NCI-H226 (cell line): ENCODE measurements at places on chromosomes 3 and 15.
A peak's percentile ranks its signal among the peaks of the same experiment; 100 is the strongest.

DNA sequence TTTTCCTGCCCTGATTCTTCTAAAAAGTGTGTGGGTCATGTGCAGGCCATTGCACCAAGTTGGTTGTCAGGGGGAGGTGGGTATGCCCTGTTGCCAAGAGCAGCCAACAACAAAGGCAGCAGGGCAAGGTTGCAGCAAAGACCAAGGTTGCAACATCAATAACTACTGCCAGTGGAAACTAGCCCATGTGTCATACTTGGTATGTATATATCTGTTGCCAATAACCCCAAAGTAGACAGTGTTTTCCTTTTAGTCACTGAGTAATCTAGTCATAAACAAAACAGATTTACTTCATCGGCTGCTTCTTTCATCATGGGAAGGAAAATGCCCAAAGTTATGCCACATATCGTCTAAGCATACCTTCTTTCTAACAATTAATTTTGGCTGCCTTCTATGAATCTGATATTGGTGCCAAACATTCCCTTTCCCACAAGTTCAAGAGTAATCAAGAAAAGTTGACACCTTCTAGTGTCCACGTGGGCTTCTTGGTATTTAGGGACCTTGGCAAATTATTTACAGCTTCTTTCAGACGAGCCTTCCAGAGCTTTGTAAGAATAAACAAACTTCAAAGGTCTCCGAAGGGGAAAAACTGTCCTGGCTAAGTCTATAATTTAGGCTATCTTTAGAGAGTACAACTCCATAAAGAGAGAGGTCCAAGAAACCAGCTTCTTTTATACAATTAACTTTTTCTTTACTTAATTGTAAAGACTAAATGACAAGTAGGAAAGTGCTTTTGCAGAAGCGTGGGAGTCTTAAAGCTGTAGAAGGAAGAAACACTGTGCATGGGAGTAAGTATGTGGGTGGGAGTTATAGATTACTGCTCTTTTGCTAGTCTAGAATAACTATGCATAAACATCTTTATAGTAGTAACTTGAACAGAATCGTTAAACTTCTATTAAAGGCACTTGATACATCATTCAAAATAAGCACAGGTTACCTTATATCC, 10.0 kb upstream of the MBNL1 start:
- DNase-seq = peak; percentile 97

DNA sequence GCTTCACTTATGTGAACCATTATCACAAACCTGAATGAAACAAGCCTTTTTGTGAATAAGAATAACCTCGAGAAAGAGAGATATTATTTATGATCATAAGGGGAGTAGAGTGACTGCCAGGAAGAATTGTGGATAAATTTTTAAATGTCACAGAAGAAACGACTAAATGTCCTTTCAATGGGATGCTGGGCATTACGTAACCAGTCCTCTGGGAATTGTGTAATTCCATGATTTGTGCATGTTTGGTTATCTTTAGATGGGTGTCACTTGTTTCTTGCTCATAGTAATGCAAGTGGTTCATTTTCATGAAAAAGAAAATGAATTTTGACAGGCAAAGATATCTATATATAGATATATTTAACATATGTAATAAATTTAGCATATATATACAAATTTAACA, 379.5 kb upstream of the AGTR1 start:
- DNase-seq = no peak

DNA sequence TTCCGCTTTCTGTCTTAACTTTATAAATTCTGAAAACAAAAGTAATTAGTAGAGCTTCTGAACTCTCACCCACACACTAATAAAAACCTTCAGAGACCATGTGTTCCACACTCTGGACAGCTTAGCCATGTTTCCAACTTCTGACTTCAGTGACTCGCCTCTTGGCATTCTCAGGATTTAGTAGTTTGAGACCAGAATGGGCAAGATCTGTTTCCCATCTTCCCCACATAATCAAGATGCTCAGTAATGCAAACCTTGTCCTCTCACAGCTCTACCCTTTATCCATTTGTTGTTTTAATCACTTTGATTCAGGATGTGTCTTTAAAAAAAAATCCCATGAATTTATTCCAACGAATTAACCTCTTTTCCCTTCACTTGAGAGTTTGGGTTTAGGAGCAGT, 166.6 kb upstream of the SLC24A5 start:
- DNase-seq = no peak

GRCh38 chr3:197183582-197183981, 114.8 kb downstream of the DLG1 start:
- DNase-seq = no peak

DNA sequence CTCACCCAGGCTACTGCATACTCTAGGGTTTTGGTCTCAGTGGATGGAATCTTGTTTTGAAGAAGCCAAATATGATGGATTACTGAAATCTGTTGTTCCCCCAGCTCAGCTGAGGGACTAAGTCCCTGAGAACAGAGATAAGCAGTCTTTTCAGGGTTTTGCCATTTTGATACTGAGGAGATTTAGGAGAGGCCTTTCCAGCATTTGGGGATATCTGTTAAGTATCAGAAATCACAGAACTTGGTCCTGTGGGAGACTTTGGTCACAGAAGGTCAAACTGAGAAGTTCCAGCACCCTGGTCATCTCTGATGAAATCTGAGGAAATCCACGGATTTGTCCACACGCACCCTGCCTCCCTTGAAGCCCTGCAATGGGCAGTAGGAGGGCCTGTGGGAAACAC, 181.0 kb upstream of the GADL1 start:
- DNase-seq = no peak
